ENCODE measurements at places on chromosomes 3 and 15.

DNA sequence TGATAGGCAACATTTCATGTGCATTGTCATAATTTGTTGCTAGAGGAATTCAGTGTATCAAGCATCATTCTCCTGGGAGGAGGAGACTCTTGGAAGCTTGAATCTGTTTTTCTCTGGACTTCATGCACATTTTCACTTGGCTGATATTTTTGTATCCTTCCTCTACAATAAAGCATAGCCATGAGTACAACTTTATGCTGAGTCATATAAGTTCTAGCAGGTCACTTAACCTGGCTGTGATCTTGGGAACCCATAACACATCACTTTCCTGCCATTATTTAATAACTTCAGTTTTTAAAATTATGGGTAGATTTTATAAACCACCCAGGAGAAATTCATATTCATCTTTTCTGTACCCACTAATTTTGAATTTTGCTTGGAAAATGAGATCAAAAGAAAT, 203.0 kb upstream of the CD96 start:
- DNase-seq = no peak

- no peak for DNase-seq
These were observed 254.5 kb downstream of the FAM43A start for GRCh38 chr3:194939949-194940770.

GRCh38 chr15:57444877-57445513, 68.7 kb downstream of the CGNL1 start:
- DNase-seq = no peak

DNA sequence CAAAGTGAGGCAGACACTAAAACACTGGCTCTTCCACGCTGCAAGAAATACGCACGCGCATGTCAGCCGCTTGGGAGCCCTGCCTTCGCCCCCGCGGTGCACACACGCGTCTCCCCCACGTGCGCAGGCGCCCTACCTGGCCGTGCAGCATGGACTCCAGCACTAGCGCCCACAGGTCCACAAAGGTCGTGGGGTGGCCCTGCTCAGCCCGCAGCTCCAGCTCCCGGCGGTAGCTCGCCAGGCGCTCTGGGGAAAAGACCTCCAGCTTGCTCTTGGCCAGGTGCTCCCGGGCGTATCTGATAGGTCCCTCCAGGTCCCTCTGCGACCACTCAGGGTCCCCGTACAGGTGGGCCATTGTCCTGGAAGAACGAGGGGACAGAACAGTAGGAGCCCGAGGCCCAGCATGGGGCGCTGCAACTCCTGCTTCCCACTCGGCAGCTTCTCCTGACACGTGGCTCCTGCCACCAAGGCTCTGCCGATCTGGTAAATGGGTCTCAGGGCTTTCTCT, 14.9 kb downstream of the PLA2G4D start:
- no peak for DNase-seq

- DNase-seq = no peak
These were observed 38.7 kb downstream of the FMN1 start for GRCh38 chr15:33155691-33156420.

GRCh38 chr3:185874119-185874518, 49.3 kb upstream of the IGF2BP2 start:
- no peak for DNase-seq

DNA sequence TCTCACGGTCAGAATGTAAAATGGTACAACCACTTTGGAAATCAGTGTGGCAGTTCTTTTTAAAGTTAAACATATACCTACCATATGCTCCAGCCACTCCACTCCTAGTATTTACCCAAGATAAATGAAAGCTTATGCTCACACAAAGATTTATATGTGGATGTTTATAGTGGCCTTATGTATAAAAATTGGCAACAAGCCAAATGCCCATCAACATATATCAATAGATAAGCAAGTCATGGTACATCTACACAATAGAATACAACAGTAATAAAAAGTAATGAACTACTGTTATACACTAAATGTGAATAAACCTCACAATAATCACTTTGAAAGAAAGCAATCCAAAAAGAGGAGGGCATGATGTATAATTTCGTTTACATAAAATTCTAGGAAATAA, 153.5 kb upstream of the LMCD1 start:
- no peak for DNase-seq

GRCh38 chr15:82118040-82118439, 72.2 kb upstream of the MEX3B start:
- DNase-seq = no peak

GRCh38 chr3:52847241-52847640, 12.4 kb upstream of the MUSTN1 start:
- no peak for DNase-seq

DNA sequence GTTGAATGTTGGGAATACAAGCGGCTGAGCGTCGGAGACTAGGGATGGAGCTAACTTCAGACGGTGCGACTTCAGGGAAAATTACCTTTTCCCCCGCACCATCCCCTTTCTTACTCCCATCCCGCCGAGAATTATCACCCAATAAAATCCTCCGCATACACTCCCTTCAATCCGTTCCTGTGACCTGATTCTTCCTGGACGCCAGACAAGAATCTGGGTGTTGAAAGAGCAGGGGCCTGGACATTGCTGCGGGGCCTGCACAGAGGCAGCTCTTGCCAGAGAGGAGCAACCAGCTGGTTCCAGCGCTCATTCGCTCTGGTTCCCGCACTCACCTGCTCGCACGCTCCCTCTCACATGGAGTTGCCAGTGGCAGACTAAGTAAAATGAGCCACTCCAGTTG, 241.9 kb downstream of the ALCAM start:
- no peak for DNase-seq

GRCh38 chr3:24067483-24067882, 122.4 kb downstream of the NR1D2 start:
- no peak for DNase-seq

DNA sequence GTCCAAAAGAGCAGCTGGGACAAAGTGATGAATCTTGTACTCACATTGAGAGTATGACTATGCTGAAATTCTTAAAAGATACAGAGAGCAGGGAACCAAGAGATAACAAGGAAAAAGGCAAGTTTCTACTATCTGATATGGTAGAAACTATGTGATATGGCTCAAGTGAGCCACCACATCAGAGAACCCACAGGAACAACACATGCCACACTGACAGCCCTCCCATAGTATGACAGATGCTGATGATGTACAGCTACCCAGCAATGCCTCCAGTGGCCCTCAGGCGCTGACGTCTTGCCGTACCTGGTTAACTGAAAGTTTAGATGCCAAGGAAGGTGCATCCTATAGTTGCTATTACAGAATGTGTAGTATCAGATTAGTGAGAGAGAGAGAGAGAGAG, 42.4 kb downstream of the CHAC1 start:
- no peak for DNase-seq

DNA sequence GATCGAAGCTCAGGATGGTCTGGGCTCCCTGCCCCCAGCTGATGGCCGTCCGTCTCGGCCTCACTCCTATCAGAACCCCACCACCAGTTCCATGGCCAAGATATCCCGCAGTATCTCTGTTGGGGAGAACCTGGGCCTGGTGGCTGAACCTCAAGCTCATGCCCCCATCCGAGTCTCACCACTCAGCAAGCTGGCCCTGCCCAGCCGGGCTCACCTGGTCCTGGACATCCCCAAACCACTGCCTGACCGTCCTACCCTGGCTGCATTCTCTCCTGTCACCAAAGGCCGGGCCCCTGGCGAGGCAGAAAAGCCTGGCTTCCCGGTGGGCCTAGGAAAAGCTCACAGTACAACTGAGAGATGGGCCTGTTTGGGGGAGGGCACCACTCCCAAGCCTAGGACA, 4.4 kb upstream of the JMJD7 start:
- DNase-seq = no peak

DNA sequence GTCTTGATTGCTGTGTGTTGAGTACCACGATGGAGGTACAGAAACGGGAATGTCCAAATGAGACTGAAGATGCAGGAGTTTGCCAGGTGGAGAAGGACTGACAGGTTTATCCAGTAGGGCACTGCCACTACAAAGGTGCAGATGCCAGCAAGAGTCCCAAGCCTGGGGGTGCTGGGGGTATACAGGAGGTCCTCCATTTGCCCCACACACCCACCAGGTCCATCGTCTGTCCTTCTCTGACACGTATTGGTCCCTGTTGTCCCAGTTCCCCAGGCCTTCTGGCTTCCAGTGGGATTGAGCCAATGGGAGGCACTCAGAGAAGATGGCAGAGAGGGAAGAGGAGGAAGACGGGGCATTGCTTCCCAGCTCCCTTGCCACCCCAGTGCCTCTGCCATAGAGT, 6.6 kb downstream of the HAPLN3 start:
- DNase-seq = no peak

- DNase-seq = no peak
These were observed 121.6 kb upstream of the MRPS22 start for GRCh38 chr3:139222100-139222657.

DNA sequence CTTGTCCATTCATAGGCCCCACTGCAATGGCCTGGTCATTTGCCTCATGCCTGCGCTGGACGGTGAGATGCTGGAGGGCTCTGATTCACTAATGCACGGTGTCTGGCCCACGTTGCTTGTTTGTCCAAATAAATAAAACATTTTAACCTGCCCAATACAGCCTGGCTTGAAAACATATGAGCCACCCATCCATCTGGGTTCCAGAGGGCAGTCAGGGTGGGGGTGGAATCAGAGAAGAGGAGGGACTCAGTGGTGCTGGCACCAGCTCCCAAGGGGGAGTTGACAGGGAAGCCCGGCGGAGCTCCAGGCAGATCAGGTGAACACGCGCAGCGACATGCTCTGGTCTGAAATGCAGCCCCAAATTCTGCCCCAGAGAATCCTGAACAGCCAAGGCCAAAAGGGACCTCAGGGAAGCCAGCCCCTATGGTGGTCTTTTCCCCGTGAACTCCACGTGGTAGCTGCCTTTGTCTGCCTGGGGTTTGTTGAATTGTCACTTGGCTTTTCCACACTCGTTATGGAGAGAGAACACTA, 265.2 kb downstream of the UACA start:
- no peak for DNase-seq

DNA sequence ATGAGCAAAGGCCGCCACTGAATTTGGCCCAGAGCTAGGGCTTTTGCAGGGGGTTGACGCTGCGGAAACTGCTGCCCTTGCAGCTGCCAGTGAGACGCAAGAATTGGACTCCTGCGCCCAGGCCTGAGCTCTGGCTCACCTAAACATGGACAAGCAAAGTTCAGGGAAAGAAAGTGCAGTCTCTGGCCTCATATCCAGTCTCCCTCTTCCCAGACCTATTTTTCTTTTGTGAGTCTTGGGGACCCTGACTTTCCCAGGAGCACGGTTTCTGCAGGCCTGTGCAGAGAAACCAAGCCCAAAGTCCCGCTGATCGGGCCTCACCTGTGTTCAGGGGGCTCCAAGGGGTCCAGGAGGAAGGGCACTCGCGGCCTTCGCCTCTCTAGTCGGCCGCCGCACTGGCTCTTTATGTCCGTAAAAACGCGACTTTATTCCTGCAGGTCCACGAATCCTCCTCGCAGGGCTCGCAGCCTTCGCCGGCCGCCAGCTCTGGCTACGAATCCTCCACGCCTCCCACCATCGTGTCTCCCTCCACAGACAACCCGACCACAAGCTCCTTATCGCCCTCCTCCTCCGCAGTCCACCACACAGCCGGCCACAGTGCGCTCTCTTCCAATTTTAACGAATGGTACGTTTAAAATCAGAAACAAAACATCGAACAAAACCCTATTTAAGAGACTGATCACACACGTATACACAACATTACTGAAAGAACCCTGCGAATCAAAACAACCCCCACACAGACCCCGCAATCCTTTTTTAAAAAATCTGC, 3.9 kb downstream of the ZIC1 start:
- DNase-seq = no peak

GRCh38 chr3:190435618-190436017, 14.1 kb downstream of the TMEM207 start:
- no peak for DNase-seq

Data from activated CD8-positive, alpha-beta memory T cell treated with anti-CD3 and anti-CD28 coated beads for 4 hours (primary cell).